BJ (cell line): ENCODE measurements at places on chromosomes 3 and 15.

DNA sequence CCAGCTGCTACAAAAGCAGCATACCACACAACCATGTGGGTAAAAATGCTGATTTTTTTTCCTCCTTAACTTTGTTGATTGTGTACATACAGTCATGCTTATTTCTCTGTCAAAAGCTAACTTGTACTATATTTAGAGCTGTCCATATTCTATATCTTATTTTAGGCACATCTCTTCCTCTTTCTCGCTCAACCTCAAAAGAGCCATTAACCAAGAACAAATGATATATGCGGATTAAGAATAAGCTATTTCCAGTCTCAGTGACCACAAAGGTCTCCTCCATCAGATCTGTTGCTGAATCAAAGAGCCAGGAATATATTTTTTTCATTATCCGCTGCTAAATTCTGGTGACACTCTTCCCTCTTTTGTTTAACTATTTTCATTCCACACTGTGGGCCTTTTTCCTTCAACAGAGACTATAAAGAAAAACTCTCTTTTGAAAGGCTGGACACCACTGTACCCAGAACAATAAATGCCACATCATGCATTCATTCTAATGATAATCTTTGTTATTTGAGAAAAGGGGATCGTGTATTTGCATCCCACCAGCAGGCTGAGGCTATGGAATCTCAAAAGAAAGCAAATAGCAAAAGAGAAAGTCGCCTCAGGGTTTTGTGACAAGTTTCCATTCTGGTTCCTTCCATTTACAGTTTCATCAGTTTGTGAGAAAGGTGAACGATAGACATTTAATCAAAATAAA, 8.0 kb downstream of the TMEM212 start:
- DNase-seq, result no peak

GRCh38 chr3:172953571-172953970, 187.5 kb downstream of the SPATA16 start:
- no peak for DNase-seq

GRCh38 chr3:145902166-145902565, 258.8 kb downstream of the PLOD2 start:
- peak; percentile 4 for DNase-seq

DNA sequence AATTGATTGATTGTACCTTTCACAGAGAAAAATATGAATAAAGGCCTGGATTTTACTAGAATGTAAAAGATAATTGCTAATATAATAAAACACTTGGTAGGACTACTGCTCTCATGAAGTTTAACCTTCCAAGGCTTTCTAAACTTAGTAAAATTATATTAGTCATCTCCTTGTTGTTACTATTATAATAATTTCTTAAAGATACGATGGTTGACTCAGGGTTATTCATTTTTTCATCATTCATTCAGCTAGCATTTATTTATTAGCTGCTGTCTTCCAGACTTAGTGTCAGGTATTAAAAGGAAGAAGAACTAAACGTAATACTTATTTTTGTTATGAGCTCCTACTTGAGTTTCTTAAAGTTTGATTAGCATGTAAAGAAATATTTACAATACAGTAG, 771.6 kb upstream of the NR2F2 start:
- DNase-seq, result no peak
